LoVo (cell line): ENCODE measurements at places on chromosomes 3 and 15.

DNA sequence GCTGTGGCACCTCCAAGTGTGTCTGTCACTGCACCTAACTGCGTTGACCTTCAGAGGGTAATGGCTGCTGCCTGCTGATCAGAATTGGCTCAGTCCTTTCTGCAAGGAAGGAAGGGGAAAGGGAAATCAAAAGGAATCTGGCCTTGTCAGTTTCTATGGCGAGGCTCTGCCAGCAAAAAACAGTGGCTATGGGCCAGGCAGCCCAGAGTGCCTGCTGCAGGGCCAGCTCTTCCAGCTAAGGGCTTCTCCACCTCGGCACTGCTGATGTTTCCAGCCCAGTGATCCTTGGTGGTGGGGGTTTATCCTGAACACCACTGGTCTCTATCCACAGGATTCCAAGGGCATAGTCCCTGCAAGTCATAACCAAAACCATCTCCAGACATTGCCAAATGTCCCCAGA, 184.3 kb downstream of the TJP1 start:
- DNase-seq = no peak

DNA sequence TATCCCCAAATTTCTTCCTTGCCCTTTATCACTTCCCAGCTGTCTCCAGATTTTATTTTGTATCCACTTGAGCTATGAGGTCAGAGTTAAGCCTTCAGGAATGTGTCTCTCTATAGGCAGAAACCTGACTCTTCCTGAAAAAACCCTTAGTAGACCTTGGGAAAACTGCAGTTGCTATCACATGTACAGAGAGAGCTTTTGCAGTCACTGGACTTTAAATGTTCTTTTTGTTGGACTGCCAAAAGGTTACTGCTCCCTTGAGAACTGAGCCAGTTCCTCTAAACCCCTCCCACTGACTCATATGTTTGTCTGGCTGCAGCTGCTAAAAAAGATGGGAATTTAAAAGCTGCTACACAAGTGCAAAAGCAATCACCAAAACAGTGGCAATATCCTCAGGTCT, 169.1 kb upstream of the CCDC54 start:
- peak; percentile 31 for DNase-seq

- DNase-seq = no peak
Observed at GRCh38 chr3:170360466-170360865, 3.0 kb downstream of the SKIL start.

DNA sequence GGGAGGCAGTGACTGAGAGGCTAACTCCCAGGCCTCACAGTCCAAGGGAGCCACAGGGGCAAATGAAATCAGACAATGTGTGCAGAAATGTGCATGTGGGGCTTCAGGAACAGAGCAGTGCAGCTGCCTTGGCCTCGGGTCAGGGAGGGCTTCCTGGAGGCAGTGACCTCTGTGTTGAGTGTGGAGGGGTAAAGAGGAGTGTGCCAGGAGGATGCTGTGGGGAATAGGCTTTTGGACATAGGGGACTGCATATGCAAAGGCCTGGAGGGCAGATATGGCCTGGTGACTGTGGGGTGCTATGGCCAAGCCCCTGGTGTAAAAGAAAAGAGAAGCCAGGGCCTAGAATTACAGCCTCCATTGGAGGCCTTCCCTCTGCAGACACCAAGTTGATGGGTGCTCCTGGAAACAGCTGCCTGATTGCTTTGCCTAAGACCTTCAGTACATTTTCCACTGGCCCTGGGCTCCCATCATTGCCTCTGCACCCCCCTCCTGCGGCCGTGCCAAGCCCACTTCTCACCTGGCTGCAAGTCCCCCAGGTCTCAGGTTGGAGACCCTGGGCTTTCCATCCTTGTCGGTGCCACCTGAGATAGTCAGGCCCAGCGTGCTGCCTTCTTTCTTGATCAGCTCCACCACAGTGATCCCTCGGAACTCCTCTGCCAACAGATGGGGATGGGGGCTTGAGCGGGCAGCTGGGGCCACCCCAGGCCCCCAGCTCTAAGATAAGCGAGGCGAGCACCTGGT, 15.1 kb downstream of the GRIP2 start:
- DNase-seq = no peak

DNA sequence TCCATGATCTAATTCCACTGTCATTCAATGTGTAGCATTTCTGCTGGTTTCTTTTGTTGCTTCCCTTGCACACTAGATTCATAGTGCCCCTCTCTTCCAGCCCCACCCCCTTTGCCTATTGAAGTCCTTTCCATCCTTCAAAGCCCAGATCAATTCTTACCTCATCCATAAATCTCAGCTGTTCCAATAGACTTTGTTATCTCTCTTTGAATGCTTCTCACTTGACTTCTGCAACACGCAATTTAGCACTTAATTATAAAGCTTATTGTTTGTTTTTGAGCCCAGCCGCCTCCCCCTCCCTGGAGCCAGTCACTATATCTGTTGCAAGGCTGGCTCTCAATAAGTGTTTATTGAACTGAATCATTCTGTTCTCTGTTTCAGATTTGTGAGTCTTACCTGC, 174.6 kb upstream of the TBL1XR1 start:
- no peak for DNase-seq
